Body of pancreas (tissue), 4 donors: ENCODE measurements at places on chromosomes 5 and 9.

DNA sequence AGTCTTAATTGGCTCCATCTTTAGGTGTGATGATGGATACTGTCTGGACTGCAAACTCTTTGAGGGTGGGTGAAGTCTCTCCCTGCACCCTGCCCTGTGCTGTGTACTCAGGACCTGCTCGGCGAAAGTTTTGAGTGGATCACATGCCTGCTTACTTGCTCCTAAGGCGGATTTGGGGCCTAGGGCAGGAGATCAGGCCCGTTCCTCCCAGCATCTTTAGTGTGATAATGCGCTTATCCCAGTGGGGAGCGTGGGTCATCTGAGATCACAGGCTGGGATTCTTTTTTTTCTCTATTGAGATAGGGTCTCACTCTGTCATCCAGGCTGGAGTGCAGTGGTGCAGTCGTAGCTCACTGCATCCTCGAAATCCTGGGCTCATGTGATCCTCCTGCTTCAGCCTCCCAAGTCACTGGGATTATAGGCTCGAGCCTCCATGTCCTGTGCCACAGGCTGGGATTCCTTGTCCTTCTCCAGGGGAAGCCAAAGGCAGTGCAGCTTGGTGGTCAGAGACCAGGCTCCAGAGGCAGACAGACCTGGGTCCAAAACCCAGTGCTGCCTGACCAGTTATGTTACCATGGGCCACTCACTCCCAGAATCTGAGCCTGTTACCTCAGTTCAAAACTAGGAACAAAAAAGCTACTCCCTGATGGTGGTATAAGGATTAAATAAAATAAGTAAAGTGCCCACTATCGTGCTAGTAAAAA is 59.7 kb downstream of the ZNF618 start:
- no peaks in the 10 kb centered on the region for H3K36me3 ChIP-seq
- H3K27me3 ChIP-seq: no peaks in the 10 kb centered on the region

GRCh38 chr5:141514330-141515133 is 25.7 kb downstream of the PCDHGC5 start:
- no peak overlapping the region for H3K4me3 ChIP-seq
- DNase-seq: no peak
- H3K27me3 ChIP-seq: no peaks in the 10 kb centered on the region
- peaks cover 13% of the 10 kb centered on the region for H3K36me3 ChIP-seq

- H3K4me1 ChIP-seq: no peaks in the 10 kb centered on the region
- no peak for DNase-seq
- no peak overlapping the region for H3K4me3 ChIP-seq
- H3K27ac ChIP-seq: no peak overlapping the region
Measured at GRCh38 chr9:109986521-109986991, 206.6 kb downstream of the PALM2AKAP2 start.

DNA sequence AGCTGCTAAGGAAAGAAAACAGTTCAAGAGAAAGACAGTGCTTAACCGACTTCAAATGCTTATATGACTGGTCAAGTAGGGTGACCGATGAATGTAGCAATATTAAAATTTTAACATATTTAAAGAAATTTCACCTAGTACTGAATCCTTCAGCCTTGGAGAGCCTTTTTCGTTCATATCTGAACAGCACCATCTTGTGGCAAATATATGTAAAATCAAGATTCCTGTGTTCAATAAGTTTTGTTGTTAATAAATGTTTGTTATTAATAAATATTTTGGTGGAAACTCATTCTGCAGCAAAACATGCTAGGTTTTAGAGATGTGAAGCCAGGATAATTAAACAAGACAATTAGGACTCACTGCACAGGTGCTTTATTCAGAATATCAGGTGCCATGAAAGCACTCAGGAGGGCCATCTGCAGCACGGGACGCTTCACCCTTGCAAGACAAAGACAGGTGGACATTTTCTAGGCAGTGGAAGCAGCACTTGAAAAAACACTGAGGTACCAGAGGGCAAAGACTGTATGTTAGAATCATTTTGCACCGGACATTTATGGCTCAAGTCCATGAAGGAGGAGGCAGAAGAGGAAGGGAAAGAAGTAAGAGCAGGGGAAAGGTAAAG is 15.6 kb downstream of the TICAM2 start:
- H3K36me3 ChIP-seq: no peaks in the 10 kb centered on the region
- no peak overlapping the region for H3K4me3 ChIP-seq
- H3K4me1 ChIP-seq: peaks cover 7% of the 10 kb centered on the region
- DNase-seq: no peak
- H3K27me3 ChIP-seq: no peaks in the 10 kb centered on the region

DNA sequence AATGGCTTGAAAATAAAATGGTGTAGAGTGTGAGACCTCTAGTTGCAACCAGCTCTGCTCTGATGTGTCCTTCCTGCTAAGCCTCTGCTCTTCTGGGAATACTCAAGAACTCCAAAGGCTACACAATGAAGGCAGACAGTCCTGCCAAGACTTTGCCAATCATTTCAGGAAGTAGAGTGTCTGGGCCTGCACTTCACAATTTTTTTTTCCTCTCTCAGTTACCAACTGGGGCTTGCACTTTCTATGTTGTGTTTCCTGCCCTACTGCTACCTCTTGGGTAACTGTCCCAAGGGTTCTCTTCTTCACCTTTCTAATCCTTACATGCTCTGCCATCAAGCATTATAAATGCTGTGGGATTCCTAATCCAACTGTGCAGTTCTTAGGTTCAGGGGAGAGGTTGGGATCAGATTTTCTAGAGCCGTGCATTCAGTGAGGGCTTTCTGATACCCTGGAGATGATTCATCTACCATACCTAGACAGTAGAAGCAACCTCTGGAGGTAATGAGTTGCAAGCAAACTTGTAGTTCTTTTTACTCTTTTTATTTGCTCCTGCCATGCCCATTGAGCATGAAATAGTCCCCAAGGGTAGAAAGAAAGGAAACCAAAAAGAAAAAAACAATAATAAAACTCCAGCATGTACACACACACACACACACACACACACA is 365.9 kb downstream of the MLLT3 start:
- H3K4me3 ChIP-seq: no peak overlapping the region
- H3K36me3 ChIP-seq: no peaks in the 10 kb centered on the region
- no peak overlapping the region for H3K27ac ChIP-seq
- no peaks in the 10 kb centered on the region for H3K4me1 ChIP-seq

GRCh38 chr9:74742792-74743730 is 144.7 kb downstream of the TRPM6 start:
- no peak overlapping the region for H3K4me3 ChIP-seq
- no peaks in the 10 kb centered on the region for H3K27me3 ChIP-seq
- DNase-seq: no peak
- H3K4me1 ChIP-seq: no peaks in the 10 kb centered on the region

DNA sequence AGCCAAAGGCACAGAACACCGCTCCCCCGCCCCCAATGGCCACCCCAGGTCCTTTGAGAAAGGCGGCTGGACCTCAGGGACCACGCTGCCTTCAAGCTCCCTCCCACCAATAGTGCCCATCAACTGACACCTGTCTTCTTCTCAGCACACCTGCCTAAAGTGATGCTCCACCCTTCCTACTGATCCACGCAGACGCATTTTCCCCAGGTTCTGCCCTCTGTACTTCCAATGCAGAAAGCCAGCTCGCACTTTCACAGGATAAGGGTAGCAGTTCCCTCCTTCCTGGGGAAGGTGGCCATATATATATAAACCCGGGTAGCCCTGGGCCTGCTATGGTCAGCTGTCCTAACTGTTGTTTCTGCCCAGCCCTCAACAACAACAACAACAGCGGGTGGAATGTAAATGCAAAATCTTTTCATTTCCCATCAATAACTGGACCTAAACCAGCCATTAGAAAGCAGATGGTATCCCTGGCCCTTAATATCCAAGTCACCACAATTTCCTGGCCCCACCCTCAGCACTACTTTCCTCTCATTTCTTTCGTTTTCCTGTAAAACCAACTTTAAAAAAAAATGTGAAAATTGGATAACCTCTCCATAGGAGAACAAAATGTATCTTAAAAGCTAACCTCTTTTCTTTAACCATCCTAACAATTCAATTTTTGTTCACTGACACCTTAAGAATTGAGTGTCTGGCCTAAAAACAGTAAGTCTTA is 1.7 kb downstream of the GOLM1 start:
- no peak overlapping the region for H3K4me3 ChIP-seq
- H3K36me3 ChIP-seq: no peaks in the 10 kb centered on the region
- peaks cover 45% of the 10 kb centered on the region for H3K4me1 ChIP-seq
- no peaks in the 10 kb centered on the region for H3K27me3 ChIP-seq
- H3K27ac ChIP-seq: no peak overlapping the region
- no peak for DNase-seq
